NCI-H748 treated with DMSO at 0.1 percent for 48 hours (cell line): ENCODE measurements at places on chromosomes 3 and 15.

DNA sequence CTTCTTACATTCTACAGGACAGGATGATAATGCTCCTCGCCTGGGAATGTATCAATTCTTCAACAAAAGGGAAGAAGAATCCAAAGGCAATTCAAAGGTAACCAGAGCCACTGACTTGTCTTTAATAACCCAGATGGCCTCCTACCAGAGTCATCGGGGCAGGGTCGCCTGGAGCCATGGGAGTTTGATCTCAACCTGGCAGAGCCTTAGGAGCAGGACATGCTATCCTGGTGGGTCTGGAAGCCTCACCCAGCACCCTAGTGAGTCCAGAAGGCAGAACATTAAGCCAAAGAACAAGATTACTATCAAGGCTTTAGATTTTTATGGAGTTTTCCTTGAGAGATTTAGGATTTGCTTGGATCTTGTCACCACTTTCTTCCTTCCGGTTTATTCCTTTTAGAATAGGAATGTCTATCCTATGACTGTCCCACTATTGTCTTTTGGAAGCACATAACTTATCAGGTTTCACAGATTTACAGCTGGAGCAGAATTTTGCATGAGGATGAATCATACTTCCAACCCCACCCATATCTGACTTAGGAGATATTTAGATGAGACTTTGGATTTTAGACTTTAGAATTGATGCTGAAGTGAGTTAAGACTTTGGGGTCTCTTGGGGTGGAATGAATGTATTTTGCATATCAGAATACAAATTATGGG is 330.3 kb upstream of the GOLIM4 start:
- no peak for DNase-seq

GRCh38 chr3:65490114-65490513 is 548.6 kb downstream of the MAGI1 start:
- DNase-seq: no peak

DNA sequence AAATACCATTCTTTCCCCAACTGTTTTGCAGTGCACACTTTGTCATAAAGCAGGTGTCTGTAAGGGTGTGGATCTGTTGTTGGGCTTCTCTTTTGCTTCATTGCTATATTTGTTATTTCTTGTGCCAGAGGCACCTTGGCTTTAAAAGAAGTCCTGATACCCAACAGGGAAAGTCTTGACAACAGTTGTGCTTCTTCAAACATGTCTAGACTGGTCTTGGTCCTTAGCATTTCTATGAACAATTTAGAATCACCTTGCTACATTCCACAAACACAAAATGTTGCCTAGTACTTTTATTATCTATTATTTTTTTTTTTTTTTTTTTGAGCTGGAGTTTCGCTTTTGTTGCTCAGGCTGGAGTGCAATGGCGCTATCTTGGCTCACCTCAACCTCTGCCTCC is 233.7 kb downstream of the SLCO3A1 start:
- no peak for DNase-seq

GRCh38 chr3:114732353-114732752 is 414.7 kb downstream of the ZBTB20 start:
- DNase-seq: no peak

DNA sequence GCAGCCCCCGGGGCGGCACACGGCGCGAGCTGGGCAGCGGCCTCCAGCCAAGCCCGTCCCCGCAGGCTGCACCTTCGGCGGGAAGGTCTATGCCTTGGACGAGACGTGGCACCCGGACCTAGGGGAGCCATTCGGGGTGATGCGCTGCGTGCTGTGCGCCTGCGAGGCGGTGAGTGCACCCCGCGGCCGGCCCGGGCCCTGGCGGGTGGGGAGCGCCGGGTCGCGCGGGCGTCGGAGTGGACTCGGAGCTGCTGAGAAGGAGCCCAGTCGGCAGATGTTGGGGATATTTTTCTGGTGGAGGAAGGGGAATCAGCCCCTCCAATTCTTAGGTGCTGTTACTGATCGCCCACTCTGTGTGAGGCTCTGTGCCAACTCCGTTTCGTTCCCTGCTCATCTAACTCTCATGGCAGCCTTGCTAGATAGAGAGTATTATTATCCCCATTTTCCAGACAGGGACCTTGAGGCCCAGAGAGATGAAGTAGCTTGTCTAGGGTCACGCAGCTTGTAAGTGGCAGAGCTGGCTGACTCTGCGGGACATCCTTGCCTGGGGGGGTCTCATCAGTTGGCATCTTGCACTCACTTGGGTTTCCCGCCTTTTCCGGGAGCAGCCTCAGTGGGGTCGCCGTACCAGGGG is 890 bp downstream of the CHRD start:
- no peak for DNase-seq

- DNase-seq: no peak
Measured at GRCh38 chr3:166860217-166860616, 519.9 kb downstream of the ZBBX start.

DNA sequence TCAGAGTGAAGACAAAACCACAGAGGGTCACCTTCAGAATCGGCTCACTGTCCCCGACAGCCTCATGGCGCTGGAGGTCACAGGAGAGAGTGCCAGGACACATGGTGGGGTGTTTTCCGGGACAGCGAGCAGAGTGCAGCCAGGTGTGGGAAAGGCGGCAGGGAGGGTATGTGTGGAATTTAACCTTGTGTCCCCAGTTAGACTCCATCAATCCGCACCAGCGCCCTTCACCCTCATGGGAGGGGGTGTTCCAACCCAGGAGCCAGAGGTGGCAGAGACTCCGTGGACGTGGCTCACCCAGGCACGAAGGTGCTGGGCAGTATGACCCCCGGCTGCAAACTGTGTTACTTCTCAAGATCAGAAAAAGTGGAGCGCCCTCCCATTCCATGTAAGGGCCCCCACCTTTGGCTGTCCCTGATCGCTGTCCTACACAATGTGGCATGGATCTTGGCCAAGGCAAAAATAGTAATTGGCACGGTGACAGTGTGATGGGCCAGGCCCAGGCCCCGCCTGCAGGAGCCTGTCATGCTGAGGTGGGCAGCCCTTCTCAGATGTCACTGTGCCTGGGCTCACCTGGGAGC is 190.3 kb downstream of the XXYLT1 start:
- no peak for DNase-seq

- no peak for DNase-seq
Measured at GRCh38 chr3:100045696-100046095, 68.6 kb downstream of the FILIP1L start.

DNA sequence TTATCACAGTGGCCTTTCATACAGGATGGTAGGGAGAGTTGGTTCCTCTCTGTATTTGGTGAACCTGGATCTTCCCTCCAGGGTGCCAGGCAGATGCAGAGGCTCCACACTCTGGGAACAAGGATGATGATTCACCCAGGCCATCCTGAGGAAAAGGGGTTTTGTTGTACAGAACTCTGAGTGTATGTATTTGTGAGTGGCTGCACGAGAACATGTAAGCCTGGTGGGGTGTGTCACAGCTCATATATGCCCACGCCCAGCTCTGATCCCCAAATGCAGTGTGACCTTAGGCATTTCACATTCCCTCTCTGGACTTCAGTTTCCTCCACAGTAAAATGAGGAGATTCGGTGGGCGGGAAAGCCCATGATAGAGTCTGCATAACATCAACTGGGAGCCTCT is 11.6 kb upstream of the CILP start:
- DNase-seq: no peak

GRCh38 chr3:138389144-138389601 is 40.8 kb downstream of the MRAS start:
- DNase-seq: no peak

DNA sequence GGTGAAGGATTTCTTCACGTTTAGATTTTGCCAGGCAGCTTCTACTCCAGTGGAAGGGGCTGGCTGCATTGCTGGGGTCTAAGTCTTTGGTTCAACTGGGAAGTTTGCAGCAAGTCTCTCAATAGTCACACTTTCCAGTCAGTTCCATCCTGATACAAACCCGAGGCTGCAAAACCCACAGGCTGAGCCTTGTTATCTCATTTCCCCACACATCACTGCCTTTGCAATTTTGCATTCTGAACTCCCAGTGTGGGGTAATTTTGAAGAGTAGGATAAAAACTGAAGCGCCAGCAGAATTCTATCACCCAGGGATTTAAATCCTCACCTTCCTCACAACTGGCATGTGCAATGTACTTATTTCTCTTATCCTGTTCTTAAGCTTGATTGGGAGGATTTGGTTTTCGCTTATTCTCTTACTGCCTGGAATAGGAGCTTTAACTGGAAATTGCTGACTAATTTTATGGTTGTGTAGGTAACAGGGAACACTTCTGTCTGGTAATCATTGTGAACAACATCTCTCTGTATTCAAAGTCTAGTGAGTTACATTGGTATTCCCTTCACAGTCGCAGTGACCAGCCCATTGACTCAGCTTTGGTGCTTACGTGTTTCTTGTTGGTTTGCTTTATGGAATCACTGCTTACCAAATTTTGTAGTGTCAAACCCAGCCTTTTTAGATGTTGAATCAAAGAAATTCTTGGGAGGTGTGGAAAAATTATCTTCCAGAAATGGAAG is 142.0 kb upstream of the TOPAZ1 start:
- no peak for DNase-seq

- DNase-seq: no peak
Measured at GRCh38 chr3:31225923-31226322, 306.8 kb upstream of the STT3B start.

DNA sequence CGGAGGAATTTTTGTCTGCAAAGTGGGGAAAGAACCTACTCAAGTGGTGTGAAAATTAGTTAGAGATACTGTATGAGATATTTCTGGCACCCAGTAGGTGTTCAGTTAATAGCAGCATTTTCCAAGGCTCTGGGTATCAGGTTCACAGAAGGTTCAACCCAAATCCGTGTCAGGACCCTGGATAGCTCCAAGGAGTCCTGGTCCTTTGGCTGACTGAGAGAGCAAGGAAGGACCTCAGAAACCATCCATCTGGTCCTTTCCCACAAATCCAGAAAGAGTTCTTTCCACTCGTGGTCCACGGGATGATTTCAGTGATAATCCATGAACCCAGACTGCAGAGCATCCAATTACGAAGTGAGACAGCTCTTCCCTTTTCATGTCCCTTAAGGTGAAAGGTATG is 51.4 kb downstream of the SLC6A11 start:
- no peak for DNase-seq

DNA sequence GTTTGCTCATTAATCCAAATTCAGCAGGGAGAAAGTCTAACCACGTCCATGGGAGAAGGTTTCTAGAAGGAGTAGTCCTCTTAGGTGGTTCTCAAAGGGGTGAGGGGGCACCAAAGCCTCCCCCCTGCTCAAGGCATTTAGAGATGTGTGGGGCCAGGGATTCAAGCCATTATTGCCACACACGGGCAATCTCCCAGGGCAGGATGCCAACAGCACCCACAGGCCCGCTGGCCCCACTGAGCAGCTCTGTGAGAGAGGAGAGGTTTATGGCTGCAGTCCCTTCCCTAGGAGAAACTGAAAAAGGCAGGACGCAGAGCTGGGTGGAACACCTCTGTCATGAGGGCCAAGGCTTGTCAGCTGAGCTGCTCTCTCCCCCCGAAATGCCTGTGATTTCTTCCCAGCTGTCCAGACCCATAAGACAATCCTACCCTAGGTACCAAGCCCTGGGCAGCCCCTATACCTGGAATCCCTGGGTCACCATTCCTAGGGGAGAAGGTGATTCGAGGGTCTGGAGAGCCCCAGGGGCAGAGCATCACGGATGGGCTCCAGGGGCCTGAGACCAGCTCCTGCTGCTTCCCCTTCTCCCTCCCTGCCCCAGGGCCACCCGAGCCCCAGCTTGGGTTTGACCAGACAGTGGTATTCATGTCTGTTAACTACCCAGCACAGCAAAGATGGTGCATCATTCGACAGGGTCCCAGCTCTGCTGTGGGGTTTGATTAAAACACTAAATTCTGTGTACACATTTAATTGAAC is 39.0 kb downstream of the WHAMM start:
- no peak for DNase-seq

DNA sequence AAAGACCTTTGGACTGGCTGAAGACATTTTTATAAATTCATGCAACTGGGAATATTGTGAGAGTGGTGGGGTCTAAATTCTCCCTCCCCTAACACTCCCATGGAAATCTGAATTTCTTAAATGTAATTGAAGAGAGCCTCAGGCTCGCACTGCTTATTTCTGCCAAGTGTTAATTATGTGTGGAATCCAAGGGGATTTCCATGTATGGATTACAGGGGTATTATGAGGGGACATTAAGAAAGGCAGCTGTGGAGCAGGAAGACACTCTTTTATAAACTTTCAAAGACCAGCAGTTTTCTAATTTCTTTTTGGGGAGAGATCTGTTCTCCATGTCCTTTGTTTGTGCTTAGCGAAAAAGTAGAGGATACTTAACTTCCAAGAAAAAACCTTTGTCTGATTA is 152.1 kb upstream of the TBL1XR1 start:
- no peak for DNase-seq

- DNase-seq: no peak
Measured at GRCh38 chr3:130256821-130257340, 88.6 kb upstream of the COL6A5 start.

DNA sequence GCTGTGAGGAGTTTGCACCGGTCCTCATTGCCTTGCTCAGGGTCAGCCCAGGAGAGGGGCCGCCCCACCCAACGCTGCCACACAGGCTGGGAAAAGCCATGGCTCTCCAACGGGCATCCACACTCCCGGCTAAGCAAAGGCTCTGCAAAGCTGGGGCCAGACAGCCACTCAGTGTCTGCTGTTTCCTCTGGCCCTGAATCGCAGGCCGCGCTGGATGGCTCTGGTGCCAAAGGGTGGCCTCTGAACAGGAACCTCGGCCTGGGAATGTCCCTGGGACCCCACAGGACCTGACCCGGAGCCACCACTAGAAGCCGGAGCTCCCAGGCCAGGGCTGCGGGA is 42.9 kb downstream of the RPN1 start:
- DNase-seq: no peak

- no peak for DNase-seq
Measured at GRCh38 chr15:87527416-87527815, 729.1 kb downstream of the NTRK3 start.

- DNase-seq: no peak
Measured at GRCh38 chr3:59878038-59878427, 828.2 kb upstream of the CFAP20DC start.

GRCh38 chr15:98413933-98414546 is 234.3 kb upstream of the IGF1R start:
- DNase-seq: no peak

GRCh38 chr3:13424141-13424844 is 4.2 kb upstream of the NUP210 start:
- DNase-seq: no peak

- no peak for DNase-seq
Measured at GRCh38 chr15:55796321-55796965, 53.5 kb upstream of the PRTG start.

- no peak for DNase-seq
Measured at GRCh38 chr3:48748754-48749153, 31.7 kb upstream of the IP6K2 start.
